Ecto neural progenitor cell (in vitro differentiated cells): ENCODE measurements at places on chromosomes 1 and 21.

DNA sequence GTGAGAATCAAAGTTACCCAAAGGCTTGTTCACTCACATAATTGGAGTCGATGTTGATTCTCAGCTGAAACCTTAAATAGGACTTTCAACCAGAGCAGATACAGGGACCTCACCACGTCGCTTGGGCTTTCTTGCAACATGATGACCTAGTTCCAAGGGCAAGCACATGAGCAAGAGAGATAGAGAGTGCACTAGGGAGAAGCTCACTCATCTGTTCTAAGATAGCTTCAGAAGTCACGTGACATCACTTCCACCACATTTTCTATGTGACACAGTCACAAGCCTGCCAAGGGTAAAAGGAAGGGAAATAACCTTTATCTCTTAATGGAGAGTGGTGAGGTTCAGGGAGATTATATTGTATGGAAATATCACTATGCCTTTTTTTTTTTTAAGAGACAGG is 470.1 kb upstream of the PLXNA2 start:
- DNase-seq: no peak

DNA sequence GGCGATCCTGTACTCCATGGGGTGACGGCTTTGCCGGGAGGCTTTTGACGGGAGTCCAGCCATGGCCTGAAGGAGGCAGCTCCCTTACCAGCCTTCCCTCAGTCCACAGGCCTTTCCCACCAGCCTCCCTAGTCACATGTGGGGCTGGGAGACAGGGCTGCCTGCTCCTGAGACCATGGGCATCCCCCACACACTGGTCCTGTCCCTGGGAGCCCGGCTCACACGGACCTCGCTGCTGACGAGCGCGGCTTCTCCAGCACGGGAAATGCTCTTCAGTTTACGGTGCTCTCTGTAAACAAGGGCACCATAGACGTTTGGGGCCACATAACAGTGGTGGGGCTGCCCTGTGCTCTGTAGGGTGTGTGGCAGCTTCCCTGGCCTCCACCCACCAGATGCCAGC is 104.5 kb upstream of the TMEM51 start:
- DNase-seq: no peak

- DNase-seq: no peak
Measured at GRCh38 chr1:225360119-225360518, 67.7 kb downstream of the LBR start.

- no peak for DNase-seq
Measured at GRCh38 chr21:19981938-19982337, 1016.3 kb upstream of the NCAM2 start.

DNA sequence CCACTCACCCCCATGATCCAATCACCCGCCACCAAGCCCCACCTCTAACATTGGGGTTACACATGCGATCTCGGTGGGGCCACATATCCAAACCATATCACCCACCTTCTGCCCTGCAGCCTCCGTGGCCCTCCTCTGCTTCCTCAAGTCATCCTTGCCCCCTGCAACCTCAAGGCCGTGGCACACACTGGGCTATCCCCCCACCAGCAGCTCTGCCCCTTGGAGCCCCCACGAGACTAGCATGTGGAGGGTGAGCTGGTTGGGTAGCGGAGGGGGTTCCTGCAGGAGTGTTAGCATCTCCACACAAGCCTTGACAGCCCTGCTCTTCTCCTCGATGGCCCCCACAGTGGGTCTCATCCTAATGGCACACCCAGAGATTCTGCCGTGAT is 100.8 kb downstream of the TOMM20 start:
- DNase-seq: no peak

DNA sequence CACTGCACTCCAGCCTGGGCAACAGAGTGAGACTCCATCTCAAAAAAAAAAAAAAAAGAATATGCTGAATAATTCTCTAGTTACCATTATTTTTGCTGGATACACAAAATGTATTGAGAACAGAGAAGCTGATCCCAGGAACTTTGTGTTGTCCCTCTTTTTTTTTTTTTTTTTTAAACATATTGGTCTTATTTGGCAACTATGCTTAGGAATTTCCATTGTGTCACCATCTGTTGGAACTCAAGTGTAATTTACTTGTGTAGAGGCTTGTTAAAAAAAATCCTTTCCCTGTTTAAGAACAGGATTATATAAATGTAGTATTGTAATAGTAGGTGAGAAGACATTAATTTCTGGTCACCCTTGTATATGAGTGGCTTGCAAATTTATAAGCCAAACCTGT is 28.6 kb downstream of the CAMSAP2 start:
- DNase-seq: no peak

- DNase-seq: no peak
Measured at GRCh38 chr1:119081267-119081666, 59.2 kb downstream of the WARS2 start.

DNA sequence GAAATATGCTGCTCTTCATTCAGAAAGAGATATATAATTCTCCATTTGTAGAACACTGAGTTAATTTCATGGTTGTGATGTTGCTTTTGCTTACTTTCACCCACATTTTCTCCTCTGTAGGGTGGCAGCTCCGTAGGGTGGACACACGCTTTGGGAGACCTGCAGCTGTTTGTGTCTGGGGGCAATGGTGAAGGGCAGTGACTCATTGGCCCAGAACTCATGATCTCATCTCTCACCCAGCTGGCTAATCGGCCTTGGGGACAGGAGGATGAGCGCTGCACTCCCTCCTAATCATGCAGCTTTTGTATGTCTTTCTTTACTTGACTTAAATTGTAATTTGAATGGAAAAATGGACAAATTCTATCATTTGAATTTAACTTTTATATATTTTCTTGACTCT is 9.6 kb downstream of the DISC1 start:
- no peak for DNase-seq

GRCh38 chr1:230292689-230293389 is 133.3 kb downstream of the PGBD5 start:
- DNase-seq: no peak
